ENCODE measurements at places on chromosomes 6 and 20.

GRCh38 chr20:38728911-38729642 lies 4.8 kb downstream of the SLC32A1 start:
- DNase-seq = no peak

DNA sequence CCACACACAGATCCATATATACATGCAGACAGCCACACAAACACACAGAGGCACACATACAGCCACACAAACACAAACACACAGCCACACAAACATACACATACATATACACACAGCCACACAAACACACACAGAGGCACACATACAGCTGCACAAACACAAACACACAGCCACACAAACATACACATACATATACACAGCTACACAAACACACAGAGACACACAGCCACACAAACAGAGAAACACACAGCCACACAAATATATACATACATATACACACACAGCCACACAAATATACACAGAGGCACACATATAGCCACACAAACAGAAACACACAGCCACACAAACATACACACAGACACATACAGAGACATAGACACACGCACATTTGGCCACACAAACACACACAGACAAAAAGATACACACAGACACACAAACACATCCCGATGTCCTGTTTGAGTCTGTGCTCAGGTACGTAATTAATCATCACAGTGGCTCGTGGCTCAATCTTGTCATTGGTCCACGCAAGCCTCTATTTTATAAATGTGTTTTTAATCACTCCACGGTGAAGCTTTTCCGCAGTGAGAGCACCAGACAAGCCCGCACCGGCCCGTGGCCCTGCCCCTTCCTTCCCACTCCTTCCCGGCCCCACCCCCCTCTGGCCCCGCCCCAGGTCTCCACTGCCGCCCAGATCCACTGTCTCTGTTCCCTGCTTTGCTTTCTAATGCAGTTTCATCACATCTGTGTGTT lies 135.3 kb downstream of the CDH4 start:
- DNase-seq = no peak

GRCh38 chr6:19413323-19413722 lies 423.8 kb upstream of the ID4 start:
- no peak for DNase-seq

DNA sequence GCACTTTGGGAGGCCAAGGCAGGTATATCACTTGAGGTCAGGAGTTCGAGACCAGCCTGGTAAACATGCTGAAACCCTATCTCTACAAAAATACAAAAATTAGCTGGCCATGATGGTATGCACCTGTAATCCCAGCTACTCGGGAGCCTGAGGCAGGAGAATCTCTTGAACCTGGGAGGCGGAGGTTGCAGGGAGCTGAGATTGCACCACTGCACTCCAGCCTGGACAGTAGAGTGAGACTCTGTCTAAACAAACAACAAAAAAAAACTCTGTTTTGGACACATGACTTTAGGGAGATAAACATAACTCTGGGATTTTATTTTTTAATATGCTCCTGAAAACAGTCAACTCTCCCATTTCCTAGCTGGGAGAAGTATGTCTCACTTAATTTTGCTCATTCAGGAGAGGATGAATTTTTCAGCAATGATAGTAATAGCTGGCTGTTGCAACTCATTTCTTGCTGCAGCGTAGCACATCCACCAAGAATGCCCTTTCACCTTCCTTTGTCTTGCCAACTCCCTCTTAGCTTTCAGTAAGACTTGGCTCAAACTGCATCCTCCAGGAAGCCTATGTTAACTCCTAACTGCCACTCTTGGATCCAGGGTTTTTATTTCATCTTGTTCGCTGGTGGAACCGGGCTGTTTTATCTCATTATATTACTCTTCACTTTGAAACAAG lies 24.3 kb downstream of the TOP1 start:
- DNase-seq = no peak

GRCh38 chr20:3094848-3095629 lies 10.5 kb upstream of the AVP start:
- DNase-seq = no peak

GRCh38 chr6:158311626-158312025 lies 639 bp upstream of the TULP4 start:
- no peak for DNase-seq

DNA sequence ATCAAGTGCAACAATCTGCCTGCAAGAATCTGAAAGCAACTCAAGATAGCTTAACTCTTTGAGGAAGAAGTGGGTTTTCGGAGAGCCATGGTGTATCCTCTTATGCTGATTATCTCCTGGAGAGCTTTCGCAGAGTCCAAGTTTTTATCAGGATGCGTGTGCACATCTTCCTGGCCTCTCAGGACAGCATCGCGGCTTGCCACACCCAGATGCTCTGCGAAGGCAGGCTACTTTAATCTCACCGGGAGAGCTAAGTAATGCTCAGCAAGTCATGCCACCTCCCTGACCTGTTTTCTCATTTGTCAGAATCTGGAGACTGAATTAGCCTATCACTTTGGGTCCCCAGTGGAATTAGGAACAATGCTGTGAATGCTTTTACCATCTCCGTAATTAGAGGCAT lies 52.9 kb downstream of the TTI1 start:
- DNase-seq = no peak

GRCh38 chr6:35161266-35161665 lies 20.1 kb upstream of the TCP11 start:
- DNase-seq = no peak

DNA sequence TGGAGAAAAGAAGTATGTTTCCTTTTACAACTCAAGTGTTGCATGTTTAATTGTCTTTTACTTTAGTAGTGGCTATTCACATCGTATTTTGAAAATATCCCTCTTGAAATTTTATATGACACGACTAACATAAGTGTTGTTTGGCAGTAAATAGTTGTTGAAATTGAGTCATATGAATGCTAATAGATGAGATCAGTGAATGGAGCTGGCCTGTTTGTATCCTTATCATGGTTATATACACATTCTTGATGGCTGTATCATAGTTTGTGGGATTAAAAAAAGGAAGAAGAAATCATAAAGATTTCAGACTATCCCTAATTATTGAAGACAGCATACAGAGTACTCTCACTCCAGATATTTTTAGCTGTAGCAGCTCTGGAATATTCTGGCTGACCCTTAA lies 8.2 kb upstream of the RAE1 start:
- no peak for DNase-seq

- DNase-seq = no peak
Observed at GRCh38 chr20:38286586-38287531, 17.1 kb upstream of the BPI start.

- DNase-seq = no peak
Observed at GRCh38 chr6:141658696-141659095, 474.0 kb upstream of the GJE1 start.

DNA sequence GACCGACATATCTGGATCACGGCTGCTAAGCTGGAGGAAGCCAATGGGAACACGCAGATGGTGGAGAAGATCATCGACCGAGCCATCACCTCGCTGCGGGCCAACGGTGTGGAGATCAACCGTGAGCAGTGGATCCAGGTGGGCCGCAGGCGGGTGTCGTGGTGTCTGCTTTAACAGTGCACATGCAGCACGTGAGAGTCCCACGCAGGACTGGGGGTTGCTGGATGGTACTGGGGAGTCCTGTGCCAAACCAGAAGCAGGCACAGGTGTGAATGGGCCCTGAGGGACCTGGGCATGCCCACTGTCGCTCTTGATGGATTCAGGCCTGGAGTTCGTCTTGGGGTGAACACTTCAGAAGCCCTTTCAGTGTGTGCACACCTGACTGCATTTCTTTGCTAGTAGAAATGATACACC lies 24.6 kb upstream of the C20orf204 start:
- no peak for DNase-seq

DNA sequence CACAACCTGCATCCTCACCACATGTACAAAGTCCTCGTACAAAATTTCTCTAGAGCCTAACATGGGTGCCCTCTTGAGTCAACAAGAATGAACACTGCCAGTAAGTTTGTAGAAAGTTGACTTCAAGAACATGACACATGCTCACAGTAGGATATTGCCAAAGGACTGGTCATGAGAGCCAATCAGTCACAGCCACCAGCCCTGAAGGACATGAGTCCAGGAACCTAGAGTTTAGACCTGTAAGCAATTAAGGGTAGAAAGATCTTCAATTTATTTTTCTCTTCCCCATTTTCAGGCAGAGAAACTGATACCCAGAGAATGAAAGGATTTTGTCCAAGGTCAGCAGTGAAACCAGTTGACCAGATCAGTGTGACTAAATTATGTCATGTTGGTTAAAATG lies 96.1 kb downstream of the MAFB start:
- no peak for DNase-seq

GRCh38 chr20:32798046-32798981 lies 21.4 kb upstream of the MAPRE1 start:
- no peak for DNase-seq
